ENCODE measurements at places on chromosomes 11 and 22.

DNA sequence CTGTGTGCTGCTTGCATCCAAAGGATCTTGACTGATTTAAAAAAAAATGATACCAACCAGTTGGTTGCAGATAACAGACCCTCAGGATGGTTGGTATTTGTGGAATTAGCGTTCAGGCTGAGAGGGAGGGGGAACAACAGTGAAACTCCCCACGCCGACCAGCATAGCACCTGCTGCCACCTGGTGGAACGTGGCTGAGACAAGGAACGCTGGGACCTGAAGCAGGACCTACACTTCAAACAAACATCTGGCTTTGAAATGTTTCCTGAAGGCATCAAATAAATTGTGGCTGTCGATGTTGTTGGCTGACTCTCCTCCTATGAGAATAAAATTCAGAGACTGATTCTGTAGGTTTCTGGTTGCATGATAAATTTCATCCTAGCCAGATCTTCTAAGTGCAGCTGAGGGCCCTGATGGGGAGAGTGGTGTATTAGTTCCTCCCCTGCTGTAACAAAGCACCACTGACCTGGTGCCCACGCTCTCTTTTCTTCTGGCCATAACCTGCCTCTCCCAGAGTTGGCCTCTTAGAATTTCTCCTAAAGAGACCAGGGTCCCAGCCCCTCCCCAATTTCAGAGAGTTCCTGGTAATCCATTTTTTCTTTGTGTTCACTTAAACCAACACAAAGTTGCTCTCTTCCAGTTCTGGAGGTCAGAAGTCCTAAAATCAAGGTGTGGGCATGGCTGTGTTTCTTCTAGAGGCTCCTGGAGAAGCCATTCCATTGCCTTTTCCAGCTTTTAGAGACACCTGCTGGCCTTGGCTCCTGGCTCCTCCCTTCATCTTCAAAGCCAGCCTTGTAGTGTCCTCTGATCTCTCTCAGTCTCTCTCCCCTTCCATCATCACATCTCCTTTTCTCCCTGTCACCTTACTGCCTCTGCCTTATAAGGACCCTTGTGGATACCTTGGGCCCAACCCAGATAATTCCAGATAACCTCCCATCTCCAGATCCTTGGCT is 17.3 kb downstream of the APOL2 start:
- DNase-seq, result peak; percentile 38

DNA sequence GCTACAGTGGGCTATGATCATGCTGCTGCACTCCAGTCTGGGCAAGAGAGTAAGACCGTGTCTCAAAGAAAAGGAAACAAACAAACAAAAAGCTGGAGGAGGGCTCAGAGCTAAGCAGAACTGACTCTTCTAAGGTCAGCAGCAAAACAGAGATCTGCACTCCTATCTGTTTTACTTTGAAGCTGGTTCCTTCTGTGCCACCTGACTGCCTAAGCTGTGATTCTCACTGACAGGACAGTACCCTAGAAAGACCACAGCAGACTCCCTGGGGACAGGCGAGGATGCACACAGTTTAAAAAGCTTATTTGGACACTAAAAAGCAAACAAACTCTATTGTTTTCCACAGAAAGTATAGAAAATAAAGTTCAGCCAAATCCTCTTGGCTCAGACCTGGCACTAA is 30.5 kb downstream of the NEFH start:
- no peak for DNase-seq

- no peak for DNase-seq
Measured at GRCh38 chr11:103805688-103806009, 230.8 kb upstream of the DDI1 start.

- no peak for DNase-seq
Measured at GRCh38 chr11:58506935-58507334, 970 bp downstream of the OR5B21 start.

DNA sequence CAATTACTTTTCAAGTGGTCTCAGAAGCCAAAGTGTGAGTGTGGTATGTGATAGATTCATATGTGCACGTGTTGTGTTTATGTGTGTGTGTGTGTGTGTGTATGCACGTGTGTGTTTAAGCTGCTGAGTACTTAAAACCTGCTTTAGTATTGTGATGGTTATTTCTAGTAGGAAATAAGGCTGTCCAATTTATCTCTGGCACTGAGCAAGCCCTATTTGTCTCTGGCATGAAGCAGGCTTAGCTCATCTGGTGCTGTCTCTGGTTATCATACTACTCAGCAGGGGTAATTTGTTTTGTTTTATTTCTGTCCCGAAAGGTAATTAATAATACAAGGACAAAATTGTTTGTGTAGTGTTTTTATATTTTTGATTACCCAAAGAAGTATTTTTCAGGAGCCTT is 333.7 kb downstream of the FAT3 start:
- no peak for DNase-seq

DNA sequence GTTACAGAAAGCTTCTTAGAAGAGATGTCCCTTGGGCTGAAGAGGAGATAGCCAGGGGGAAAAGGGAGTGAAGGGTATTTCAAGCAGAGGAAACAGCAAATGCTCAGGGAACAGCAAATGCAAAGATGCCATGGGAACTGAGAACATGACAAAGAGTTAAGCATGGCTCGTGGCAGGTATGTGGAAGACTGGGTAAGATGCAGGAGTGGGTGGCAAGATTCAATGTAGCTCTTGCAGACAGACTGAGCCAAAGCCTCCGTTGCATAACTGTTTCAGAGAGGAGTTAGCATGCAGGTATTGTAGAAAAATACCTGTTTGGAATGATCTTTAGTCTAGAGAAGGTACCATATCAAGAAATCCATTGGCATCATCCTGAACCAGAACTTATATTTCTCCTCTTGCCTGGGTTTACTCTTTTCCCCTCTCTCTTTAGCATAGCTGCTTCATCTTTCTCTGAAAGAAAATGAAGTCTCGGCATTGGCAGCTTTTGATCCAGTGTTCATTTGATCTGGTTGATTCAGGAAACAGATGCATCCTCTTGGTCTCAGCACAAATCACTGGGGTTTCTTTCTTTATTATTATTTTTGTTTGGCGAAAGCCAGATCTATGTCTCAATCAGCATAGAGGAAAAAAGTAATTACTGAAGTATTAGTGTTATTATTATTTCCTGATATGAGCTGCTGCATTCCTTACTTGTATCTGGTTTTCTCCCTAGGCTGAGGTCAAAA is 41.7 kb upstream of the NUP160 start:
- no peak for DNase-seq

GRCh38 chr11:126989942-126990715 is 10.4 kb downstream of the KIRREL3 start:
- DNase-seq, result peak; percentile 28

- DNase-seq, result no peak
Measured at GRCh38 chr11:95299078-95299679, 68.2 kb upstream of the SESN3 start.

GRCh38 chr11:90355200-90355599 is 132.4 kb upstream of the CHORDC1 start:
- DNase-seq, result no peak

DNA sequence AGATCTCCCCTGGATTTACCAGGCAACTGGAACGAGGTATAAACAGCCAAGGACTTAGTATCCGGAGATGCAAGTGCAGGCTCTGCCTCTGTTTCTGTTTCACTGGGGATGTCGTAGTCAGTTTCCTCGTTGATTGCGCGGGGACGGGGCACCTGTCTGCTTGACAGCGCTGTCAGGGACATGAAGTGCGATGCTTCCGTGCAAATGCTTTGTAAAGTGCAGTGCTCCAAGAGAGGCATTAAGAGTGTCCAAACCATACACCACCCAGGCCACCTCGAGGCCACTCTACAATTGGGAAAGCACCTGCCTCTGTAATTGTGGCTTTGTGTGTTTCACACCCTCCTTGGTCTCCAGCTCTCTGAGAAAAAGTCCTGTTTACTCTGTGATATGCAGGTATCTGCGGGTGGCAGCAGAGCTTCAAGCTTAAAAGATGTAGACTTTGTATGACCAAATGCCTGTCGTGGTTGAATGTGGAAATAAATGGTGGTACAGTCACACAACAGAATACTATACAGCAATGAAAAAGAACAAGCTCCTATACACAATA is 18.6 kb upstream of the CD5 start:
- no peak for DNase-seq

DNA sequence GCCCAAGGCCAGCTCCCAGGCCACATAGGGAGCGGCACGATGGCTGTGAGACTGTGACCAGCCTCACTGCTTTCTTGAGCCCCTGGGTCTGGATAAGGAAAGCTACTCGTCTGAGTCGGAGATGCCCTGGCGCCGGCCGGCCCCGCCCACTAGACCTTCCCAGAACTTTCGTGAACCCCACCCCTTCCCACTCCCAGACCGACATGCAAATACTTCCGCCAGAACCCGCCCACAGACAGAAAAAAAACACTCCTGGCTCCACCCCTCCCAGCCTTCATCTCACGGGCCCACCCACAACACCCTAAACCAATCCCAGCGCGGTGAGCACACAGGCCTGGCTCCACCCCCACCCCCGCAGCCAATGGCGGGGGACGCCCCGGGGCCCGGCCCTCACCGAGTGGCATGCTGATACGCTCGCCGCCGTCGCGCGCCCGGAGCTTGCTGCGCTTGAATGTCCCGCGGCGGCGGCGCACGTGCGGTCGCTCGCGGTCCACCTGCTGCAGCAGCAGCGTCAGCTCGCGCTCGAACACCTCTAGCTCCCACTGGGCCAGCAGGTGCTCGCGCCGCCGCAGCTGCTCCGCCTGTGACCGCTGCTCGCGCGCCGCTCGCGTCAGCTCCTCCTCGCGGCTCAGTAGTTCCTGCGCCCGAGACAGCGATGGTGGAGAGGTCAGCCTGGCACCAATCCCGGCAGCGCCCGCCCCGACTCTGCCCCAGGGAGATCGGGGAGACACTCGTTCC is 7.0 kb downstream of the MAP3K11 start:
- no peak for DNase-seq

DNA sequence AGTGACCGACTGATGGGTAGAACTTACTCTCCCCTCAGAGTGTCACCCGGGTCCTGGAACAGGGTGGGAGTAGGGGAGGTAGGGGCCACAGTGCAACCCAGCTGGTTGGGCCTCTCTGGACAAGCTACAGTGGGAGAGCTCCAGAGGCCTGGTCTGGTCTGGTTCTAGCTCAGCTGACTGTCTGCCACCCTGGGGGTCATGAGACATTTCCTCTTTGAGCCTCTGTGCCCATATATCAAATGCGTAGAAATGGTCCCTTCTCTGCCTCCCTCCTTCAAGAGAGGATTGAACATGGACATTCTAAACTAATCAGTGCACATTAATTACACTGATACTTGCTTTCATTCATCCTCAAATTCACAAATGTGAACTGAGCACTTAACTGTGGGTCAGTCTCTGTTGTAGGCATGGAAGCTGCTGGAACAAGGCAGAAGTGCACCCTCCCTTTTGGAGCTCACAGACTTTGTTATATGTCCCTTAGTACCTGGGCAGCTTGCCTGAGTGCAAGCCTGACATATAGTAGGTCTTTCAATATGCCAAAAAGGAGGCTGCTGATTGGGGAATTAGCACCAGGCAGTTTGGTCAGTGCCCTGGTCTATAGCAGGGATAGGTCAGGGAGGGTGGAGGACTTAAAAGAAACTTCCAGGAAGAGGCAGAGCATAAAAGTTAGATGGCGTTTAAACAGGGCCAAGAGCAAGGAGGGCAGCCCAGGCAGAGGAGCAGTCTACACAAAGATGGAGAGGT is 25.7 kb downstream of the ARHGEF17 start:
- no peak for DNase-seq

- no peak for DNase-seq
Measured at GRCh38 chr11:62399878-62400266, 19.0 kb upstream of the SCGB1A1 start.

DNA sequence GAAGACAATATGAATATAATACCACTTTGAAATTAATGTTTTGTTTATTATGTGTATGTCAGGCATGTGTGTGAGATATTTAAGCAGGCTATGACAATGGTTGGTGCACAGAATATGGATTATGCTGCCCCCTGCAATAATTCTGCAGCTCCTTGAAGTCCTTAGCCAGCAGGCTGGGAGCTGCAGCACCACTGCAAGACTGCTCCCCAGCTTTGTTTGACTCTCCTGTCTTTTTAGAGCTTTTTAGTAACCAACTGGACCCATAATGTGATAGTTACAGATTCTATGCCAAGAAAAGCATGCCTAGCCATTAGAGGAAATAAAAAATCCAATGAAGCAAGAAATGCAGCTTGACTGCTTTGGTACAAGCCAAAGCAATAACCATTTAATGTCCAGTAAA is 535.1 kb downstream of the TMEM135 start:
- no peak for DNase-seq

DNA sequence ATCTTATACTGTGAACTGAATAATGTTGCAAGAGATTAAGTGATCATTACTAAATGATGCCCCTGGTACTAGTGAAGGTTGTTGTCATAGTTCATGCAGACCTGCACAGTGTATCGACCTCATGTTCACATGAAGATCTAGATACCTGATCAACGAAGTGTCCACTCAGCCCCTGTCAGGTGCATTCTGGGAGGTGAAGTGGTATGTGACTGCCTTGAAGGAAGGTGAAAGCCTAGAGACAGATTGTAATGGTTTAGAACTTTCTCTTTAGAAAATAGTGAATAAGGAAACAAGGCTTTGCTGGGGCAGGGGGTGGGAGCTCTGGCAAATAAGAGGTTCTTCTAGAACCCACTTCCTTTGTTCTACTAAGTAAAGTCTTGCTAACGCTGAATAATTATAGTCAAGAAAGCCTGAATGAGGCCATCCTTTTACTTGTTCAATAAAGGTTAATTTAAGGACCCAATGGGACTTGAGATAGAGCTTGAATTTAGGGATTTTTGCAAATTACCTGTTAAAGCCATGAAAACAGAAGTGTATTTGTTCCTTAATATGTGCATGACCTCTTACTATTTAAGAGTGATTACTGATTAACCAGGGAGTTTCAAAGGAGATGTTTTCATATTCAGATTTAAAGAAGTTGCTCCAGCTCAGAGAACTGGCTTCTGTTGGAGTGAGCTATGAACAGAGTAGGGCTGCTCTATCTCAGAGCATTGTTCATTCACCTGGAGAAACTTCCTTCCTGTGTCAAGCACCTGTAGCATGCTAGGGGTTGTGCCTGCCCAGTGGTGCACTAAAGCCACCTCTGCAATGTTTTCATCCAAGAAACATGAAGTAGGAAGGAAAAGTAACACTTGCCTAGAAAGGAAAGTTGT is 45.3 kb downstream of the C22orf31 start:
- DNase-seq, result no peak

- DNase-seq, result no peak
Measured at GRCh38 chr11:10911907-10912306, 54.1 kb upstream of the ZBED5 start.

DNA sequence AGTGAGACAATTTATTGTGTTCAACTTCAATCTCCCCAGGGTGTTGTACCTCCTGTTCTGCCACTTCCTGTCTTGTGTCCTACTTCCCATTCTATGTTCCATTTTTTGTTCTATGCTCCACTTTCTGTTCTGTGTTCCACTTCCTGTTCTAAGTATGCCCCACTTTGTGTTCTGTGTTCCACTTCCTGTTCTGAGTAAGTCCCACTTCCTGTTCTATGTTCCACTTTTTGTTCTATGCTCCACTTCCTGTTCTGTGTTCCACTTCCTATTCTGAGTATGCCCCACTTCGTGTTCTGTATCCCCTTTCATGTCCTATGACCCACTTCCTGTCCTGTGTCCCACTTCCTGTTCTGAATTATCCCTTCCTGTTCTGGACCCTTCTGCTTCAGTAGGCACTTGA is 732.7 kb downstream of the TBC1D22A start:
- DNase-seq, result no peak
